Fibroblast of upper back skin (primary cell): ENCODE measurements at places on chromosomes 3 and 15.

DNA sequence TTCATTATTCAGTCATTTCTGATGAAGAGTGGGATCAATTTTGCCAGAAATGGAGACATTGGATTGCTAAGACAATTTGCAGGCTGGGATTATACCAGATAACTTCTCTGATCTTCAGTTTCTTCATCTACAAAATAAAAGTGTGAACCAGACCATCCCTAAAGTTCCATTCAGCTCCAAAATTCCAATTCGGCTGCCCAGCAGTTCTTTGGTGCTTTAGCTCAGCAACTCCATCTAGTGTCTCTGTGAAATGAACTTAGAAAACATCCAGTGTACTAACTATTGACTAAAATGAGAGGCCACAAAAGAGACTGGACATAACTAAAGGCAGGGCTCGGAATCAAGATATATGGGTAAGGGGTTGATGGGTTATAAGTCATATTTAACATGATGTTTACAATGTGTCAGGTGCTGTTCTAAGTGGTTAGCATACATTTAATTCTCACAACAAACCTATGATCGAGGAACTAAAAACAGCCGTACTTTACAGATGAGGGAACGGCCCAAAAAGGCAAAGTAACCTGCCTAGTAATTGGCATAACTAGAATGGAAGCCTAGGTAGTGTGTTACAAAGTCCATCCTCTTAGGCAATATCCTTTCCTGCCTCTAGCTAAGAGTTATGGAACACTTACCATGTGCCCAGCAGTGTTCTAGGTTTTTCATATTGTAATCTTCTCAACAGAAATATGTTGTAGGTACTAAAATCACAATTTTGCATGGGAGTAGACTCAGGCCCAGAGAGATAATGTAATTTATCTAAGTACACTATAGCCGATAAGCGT is 17.0 kb downstream of the THAP10 start:
- DNase-seq: peak; percentile 60

GRCh38 chr15:61376961-61377360 is 147.9 kb upstream of the RORA start:
- DNase-seq: no peak

DNA sequence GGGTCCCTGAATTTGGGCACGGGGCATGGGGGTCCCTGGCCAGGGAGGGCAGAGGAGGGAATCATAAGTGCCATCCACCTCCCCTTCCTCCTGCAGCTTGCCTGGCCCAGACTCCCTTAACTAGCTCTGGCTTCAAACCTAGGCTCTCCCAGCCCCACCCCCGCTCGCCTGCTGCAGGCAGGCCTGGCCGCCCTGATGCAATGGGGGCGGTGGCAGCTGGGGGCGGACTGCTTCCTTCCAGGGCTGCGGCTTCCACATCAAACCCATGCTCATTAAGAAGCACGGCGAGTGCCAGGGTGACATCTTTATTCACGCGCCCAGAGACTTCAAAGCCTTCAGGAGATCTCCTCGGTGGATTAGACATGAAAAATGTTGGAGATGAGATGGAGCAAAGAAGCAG is 123.1 kb downstream of the TPRA1 start:
- DNase-seq: no peak

DNA sequence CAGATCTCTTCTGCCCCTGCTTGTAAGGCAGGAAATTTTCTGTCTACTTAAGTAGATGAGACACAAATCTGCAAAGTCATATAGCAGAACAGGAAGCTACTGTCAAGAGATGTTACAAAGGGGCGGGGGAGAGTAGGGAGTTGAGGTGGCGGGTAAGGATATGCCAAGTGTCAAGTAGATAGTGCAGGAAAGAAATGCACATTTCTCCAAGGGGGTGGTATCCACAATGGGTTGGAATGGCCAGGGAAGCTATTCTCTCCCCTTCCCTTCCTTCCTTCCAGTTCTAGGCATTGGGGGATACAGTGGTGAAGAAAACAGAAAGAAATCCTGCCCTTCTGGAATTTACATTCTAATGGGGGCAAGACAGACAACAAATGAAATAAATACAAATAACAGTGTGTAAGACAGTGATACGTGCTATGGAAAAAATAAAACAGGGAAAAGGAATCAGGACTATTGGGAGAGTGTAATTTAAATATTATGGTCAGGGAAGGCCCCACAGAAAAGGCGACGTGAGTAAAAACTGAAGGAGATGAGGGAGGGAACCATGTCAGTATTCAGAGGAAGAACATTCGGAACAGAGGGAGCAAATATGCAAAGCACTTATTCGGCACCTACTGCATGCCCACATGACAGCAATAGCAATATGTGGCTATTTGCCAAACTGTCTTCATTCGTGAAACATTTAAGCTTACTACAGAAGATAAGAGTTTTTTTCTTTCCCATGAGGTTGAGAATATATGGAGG is 42.8 kb upstream of the RNU6-1 start:
- DNase-seq: no peak

GRCh38 chr3:141368062-141368924 is at the start of gene ZBTB38:
Gene ZBTB38 (plus strand): TSS chr3:141368504. CDS start chr3:141442389, 73,885 bp downstream.
- DNase-seq: peak; percentile 92

DNA sequence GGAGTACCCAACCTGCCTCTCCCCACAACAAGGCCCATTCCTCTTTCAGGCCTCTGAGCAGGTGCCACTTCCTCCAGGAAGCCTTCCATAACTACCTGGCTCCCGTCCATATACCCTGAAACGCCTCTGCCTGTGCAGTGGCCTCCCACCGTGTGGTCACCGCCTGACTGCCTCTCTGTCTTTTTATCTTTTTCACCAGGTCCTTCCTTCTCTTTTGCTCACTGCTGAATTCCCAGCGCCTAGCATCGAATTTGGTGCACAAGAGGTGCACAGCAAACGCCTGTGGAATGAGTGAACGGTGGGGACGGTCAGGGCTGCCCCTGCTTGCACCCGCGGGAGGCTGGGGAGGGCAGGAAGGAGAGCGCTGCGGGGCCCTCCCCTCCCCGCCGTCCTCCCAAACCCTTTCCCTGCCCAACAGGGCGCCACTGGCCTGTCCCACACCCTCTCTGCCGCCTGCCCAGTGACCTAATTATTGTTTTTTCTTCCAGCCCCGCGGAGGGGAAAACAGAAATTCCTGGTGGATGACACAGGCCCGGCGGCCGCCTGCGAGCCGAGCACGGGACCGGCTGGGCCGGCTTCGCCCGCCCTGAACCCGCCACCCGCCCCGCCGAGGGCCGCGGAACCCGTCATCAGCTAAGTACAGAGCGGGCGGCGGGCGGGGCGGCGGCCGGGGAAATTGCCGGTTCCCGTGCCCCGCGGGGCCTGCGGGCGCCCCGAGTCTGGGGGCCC is 140.1 kb downstream of the SMAD6 start:
- peak; percentile 88 for DNase-seq

GRCh38 chr3:51024765-51025632 is 350.3 kb downstream of the DOCK3 start:
- DNase-seq: no peak

DNA sequence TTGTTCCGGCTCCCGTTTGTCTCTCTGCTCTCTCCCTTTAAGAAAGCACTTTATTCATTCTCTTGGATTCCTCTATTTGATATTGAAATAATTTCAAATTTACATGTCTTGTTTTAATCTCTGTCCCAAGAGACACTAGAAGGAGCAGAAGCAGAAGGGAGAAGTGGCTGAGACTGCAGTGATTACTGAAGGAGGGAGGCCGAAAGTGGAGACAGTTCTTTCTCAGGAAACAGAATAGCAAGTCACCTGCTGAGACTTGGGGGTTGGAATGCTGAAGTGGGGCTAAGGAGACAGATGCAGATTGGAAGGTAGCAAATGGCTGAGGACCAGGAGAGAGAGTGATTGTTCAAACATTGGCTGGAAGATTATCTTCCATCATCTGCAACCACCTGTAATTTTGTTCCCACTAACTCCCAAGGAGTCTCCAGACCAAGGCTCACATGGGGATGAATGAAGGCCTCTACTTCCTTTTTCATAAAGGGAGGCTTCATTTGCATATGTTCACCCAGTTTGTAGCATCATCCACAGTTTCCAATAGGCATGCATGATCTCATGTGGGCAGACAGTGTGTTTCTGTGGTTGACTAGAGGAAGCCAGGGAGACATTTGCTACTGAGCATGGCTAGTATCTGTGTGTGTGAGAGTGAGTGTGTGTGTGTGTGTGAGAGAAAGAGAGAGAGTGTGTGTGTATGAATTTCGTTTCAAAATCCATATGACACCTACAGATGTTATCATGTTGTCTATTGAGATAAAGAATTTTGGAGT is 24.0 kb downstream of the LTF start:
- DNase-seq: no peak

DNA sequence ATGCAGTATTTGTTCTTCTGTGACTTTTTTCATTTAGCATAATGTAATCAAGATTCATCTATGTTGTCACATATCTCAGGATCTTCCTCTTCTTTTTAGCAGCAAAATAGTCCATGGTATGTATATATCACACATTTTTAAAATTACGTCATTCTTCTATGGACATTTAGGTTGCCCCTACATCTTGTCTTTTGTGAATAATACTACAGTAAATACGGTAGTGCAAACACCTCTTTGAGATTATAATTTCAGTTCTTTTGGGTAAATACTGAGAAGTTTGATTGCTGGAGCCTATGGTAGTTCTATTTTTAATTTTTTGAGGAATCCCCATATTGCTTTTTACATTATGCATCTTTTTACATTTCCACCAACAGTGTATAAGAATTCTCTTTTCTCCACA is 1174.9 kb downstream of the NSUN3 start:
- DNase-seq: no peak

DNA sequence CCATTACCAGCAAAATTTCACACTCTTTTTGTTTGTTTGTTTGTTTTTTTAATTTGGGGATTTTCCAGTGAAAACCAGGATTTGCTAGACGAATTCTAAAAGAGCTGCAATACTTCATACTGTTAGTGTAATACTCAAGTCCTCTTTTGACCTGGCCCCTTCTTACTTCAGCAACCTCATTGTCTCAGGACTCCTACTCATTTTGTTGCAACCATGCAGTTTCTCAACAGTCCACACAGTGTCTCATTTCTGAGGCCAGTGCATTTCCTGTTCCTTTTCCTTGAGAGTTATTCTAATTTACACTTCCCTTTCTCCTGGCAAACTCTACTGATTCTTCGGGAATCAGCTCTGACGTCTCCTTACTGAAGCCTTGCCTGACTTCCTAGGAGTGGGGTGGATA is 35.6 kb downstream of the NSUN3 start:
- no peak for DNase-seq
